ENCODE measurements at places on chromosomes 16 and 17.

GRCh38 chr17:60147553-60148223 lies 2.1 kb upstream of the CA4 start:
- DNase-seq, result no peak

DNA sequence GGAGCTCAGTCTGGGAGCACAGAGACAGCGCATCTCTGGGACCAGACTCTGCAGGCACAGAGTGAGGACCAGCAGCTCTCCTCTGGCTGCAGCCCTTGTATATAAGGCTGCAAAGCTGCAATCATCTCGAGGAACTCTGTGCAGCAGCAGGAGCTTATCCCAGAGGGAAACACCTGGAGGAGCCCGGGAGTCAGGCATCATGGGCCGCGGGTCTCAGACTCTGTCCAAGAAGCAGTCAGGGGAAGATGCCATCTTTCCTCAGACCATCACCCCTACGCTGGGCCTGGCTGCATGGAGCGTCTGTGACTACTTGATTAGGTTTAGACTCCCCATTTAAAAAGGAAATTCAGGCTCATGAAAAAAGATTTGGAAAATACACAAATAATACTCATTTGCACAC lies 122.0 kb downstream of the IRF8 start:
- no peak for DNase-seq

DNA sequence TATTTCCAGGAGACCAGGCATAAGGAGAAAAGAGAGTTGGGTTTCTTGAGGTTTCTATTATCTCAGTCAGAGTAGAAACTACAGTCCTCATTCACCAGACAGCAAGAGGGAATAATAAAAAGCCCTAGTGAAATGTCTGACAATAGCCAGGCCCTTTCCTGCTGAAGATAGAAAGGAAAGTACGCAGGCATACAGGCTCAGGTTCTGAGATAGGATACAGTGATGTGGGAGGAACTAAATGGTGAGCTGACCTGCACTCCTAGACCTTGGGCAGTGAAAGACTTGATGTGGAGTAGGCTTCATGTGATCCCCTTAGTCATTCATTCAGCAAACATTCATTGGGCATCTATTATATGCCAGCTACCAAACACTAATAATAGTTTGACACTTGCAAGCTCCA lies 14.9 kb downstream of the ZNF821 start:
- no peak for DNase-seq

DNA sequence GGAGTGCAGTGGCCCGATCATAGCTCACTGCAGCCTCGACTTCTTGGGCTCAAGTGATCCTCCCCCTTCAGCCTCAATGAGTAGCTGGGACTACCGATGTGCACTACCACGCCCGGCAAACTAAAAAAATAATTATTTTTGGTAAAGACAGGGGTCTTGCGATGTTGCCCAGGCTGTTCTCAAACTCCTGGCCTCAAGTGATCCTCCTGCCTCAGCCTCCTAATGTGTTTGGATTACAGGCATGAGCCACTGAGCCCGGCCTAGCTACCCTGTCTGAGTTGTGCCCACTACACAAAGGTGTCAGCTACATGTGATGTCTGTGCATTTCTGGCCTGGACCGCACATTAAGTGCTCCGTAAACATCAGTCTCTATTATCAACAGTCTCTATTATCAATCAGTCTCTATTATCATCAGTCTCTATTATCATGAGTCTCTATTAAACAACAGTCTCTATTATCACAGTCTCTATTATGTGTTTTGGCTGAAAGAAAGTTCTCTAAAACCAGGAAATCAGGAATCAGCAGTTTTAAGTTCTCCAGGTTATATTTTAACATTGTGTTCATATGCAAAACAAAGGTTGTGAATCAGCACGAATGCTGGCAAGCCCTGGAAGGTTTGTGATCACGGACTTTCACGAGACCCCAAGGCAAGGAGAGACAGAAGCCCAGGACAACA lies 721 bp upstream of the WWOX start:
- no peak for DNase-seq

- no peak for DNase-seq
Measured at GRCh38 chr17:56325313-56326000, 172.2 kb downstream of the ANKFN1 start.

GRCh38 chr17:30600060-30600829 lies 123.0 kb downstream of the GOSR1 start:
- peak; percentile 61 for DNase-seq

GRCh38 chr17:70609566-70609965 lies 440.2 kb downstream of the KCNJ2 start:
- DNase-seq, result no peak

DNA sequence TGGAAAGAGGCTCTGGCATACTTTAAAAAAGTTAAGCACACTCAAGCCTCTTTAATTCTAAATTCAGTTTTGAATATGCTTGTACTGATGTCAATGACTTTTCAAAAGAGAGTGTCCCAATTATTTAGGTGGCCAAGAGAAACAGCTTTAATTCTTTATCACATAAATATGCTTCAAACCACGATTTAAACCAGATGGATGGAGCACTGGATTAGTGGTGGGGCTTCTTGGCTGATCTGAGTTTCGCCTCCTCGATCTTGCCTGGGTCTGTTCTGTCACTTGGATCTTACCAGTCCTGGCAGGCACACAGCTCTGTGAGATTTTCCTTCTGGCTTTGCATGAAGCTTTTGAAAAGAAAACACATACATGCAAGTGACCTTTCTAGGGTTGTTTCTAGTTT lies 467.8 kb downstream of the MAF start:
- DNase-seq, result no peak

Data from brain microvascular endothelial cell (primary cell).